Activated T-helper 17 cell treated with anti-CD3 and anti-CD28 coated beads, Interleukin-2, amount 50 U/mL, for 72 hours (primary cell): ENCODE measurements at places on chromosomes 13 and 19. TPM values are rescaled to one million over a fixed set of nuclear protein-coding genes. Genes with fewer than 3 reads are reported as not detected.

C19orf85 gene
- not detected for total RNA-seq

EFNA2 gene
- not detected for total RNA-seq

LYPD3 gene
- total RNA-seq: 1.0 TPM

DKKL1 gene
- total RNA-seq: not detected

KLK2 gene
- total RNA-seq: not detected
